ENCODE measurements at places on chromosomes 1 and 21.

DNA sequence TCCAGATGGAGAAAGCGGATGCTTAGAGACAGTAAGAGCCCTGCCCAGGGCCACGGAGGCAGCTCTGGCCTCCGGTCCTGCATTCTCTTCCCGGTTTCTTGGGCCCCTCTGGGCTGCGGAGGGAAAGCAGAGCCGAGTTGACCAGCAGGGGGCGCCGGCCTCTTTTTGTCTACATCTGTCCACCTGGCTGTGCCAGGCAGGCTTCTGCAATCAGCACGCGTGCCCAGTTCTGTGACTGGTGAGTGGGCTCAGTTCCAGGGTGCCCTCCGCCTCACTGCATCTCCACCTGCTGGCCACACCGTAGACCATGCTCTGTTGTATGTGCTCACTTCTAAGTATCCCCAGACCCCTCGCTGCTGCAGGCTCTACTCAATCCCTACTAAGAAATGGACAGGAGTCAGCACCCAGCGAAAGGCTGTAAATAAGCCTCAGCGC, 6.7 kb upstream of the HUNK start:
- peak; percentile 88 for DNase-seq

- no peak for DNase-seq
Measured at GRCh38 chr1:2103266-2103900, 53.2 kb downstream of the PRKCZ start.

DNA sequence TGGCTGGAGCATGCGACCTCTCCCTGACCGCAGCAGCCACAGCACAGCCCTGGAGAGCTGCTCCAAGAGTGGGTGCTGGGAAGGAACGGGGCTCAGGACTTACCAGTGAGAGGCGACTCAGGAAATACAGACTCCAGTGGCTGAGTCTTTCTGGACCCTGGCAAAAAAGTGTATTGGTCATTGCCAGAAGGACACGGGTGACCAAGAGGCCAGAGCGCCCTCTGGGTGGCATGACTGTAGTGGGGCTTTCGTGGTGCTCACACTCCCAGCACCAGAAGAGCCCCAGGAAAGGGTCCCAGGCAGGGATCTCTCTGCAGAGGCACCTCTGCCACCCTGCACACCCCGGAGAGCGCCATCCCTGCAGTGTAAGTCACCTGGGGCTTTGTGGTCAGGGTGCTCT, 8.9 kb upstream of the PRDM16 start:
- DNase-seq = no peak

GRCh38 chr21:42544544-42544943, 30.9 kb downstream of the SLC37A1 start:
- DNase-seq = no peak

DNA sequence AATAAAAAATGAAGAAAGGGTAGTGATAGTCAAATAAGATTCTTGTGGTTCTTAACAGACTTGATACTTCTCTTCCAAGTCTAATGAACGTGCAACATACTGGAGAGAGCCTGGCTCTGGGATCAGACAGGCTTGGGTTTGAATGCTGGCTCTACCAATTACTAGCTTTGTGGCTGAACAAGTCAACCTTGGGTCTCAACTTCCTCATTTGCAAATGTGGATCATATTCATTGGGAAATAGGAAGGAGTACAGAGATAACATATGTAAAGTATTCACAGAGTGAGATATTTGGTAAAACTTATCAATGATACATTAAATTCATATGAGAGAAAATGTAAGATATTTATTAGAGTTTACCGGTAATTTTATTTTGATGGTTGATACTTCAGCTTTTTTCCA, 2.0 kb downstream of the EDEM3 start:
- no peak for DNase-seq

DNA sequence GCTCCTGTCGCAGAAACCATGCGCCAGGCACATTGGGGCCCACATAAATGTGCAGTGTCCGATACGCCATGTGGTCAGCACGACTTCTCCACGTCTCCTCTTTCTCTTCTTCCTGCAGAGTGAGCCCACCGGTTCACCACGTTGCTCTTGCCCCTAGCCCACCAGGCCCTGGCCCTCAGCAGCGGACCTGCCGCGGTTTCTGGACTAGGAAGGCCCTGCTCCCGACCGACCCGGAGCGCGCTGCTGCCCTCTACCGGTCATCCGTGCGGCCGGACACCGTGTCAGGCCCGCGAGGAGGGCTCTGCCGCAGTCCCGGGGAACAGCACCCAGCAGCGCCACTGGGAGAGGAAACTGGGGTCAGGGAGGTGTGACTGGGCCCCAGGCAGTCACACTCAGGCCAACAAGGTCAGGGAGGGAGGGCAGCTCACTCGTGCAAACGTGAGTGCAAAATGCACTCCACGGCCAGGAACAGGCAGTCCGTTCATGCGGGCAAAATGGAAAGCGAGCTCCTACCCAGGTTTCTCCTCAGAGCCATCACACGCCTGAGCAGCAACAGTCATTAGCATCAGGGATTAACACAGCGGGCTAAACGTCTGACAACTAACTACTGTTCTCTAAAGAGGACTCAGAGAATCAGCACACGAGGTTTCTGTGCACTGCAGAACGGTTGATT, 13.7 kb downstream of the TLR5 start:
- peak; percentile 89 for DNase-seq

GRCh38 chr1:153793973-153794615, 18.9 kb downstream of the SLC27A3 start:
- no peak for DNase-seq

Data from activated CD8-positive, alpha-beta memory T cell treated with anti-CD3 and anti-CD28 coated beads for 24 hours (primary cell).